ENCODE measurements at places on chromosomes 3 and 15.

GRCh38 chr3:143595456-143596077 lies 252.7 kb downstream of the SLC9A9 start:
- no peak for DNase-seq

GRCh38 chr15:29822100-29822683 lies at the start of gene TJP1:
TJP1 (minus strand) TSS chr15:29822468; CDS start chr15:29822028, 440 bp downstream.
- DNase-seq = peak; percentile 79

DNA sequence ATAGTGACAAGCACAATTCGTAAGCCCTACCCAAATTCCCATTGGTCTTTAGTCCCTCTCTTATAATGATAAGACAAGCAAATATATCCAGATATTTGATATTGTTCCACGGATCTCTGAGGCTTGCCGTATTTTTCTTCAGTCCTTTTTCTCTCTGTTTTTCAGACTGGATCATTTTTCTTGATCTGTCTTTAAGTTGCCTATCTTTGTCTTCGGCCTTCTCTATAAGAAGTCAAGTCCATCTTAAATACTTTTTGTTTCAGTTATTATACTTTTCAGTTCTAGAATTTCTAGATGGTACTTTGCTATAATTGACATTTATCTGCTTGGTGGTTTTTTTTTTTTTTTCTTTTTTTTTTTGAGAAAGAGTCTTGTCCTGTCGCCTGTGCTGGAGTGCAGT lies 13.7 kb upstream of the BLM start:
- DNase-seq = no peak

DNA sequence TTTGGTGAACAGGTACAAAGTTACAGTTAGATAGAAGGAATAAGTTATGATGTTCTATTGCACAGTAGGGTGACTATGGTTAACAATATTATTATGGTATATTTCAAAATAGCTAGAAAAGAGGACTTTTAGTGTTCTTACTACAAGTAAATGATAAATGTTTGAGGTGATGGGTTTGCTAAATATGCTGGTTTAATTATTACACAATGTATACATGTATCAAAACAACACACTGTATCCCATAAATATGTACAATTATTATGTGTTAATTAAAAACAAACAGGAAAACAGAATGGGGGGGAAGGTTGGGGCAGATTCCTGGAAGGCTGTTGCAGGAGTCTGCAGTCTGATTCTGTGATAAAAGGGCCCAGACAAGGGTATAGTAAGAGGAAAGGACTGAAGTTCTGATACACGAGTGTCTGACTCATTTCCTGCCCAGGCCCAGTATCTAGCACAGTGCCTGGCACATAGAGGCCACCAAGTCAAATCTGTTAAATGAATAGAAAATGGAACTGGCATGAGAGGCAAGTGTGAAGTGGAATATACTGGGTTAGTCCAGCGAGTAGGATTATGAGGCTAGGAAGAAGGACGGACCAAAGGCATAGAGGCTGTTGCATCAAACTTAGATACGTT lies 7.2 kb upstream of the ENTPD3 start:
- DNase-seq = no peak

- no peak for DNase-seq
Observed at GRCh38 chr3:142960322-142960850, 3.1 kb downstream of the PAQR9 start.

- DNase-seq = no peak
Observed at GRCh38 chr3:137224464-137224863, 266.7 kb downstream of the IL20RB start.

DNA sequence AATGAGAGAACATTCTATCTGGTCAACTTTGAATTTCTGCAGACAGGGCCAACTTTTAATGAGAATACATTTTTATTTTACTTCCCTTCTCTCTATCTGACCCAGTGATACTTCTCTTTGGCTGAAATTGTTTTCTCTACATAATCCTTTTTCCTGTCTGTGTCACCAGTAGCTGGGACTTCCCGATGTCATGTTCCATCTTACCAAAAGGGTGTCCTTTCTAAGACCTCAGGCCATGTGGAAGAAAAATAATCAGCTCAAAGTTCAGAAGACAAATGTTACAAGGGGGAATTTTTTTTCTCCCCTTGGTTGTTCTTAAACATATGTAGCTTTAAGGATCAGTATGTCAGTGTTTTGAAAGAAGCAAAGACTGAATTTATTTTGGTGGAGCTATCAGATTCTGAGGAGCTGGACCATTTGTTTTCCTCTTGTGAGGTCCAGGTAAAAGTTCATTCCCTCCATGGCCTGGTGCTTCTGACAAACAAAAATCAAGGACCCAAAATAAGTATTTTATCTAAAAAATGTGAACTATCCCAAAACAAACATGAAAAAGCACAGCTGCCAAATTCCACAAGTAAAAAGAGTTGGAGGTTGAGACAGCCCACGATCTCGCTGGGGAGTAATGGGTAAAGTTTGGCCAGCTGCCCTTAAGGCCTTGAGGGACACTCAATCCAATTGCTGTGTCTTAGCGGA lies 859.4 kb upstream of the NR2F2 start:
- peak; percentile 20 for DNase-seq

- no peak for DNase-seq
Observed at GRCh38 chr3:63936925-63937324, 24.7 kb upstream of the SCAANT1 start.

- no peak for DNase-seq
Observed at GRCh38 chr15:89230277-89230676, 8.9 kb upstream of the RLBP1 start.

GRCh38 chr3:14852058-14852594 lies 33.4 kb downstream of the FGD5 start:
- no peak for DNase-seq

GRCh38 chr3:52435246-52436101 lies 9.4 kb downstream of the SEMA3G start:
- no peak for DNase-seq

GRCh38 chr3:45171283-45171682 lies 25.1 kb upstream of the CDCP1 start:
- no peak for DNase-seq

DNA sequence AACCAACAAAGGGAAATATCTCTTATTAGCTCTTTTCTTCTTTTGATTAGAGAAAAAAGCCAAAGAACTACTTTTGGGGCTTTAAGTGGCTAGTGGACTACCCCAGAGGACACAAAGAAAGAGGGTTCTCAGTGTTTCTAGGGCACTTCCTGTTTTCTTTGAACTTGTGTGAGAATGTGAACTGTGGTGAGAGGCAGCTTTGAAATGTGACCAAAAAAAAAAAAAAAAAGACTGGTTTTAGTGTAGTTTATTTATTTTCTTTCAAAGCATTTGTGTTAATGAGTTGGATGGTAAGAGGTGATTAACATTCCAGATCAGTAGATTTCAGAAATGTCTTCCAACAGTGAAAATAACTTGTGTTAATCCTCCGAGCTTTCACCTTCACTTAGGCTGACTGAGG lies 32.4 kb downstream of the SELENOT start:
- DNase-seq = no peak

GRCh38 chr15:59094077-59094476 lies 10.9 kb upstream of the CCNB2 start:
- DNase-seq = no peak

GRCh38 chr3:104604326-104605010 lies 762.2 kb upstream of the ALCAM start:
- peak; percentile 12 for DNase-seq

DNA sequence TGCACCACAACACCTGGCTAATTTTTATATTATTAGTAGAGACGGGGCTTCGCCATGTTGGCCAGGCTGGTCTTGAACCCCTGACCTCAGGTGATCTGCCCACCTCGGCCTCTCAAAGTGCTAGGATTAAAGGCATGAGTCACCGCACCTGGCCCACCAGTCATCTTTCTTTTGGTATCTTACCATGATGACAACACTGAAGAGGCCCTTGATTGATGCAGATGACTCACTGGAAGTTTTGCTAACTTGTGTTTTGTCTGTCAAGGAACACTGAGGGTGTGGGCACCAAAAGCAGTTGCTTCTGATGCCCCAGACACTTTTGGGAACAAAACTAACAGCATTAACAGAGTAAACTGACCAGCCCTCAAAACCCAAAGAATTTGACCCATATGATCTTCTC lies 88.3 kb downstream of the MYO5A start:
- peak; percentile 67 for DNase-seq

- DNase-seq = no peak
Observed at GRCh38 chr3:67305922-67306321, 307.8 kb downstream of the KBTBD8 start.

- no peak for DNase-seq
Observed at GRCh38 chr3:133197619-133198018, 159.4 kb downstream of the TMEM108 start.

DNA sequence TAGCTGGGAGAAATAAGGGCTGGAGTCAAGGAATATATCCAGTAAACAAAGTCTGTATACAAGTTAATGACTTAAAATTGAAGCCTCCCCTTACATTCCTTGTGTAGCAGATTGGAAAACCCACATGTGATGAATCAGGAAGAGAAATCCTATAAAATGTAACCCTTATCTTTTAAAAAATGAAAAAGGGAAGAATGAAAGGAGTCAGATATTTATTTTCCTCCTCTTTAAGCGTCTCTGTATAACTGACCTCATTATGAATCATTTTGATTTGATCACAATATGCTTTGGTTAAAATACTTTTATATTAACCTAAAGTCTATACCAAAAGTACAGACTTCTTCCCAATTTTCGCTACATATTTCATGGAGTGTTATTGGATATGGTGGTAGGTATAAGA lies 316.3 kb upstream of the STAC start:
- no peak for DNase-seq

GRCh38 chr3:181855825-181856224 lies 144.1 kb downstream of the SOX2 start:
- DNase-seq = no peak

DNA sequence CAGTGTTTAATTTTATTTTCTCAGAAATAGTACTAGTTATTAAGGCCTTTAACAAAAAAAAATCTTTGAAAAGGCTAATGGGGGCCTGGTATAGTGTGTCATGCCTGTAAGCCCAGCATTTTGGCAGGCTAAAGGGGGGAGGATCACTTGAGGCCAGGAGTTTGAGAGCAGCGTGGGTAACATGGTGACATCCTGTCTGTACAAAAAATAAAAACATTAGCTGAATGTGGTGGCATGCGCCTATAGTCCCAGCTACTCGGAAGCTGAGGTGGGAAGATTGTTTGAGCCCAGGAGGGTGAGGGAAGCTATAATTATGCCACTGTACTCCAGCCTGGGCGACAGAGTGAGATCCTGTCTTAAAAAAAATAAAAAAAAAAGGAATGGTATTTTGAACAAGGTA lies 61.9 kb downstream of the TRAK1 start:
- no peak for DNase-seq

GRCh38 chr3:45640724-45641361 lies 46.3 kb downstream of the LIMD1 start:
- DNase-seq = no peak

GRCh38 chr15:69628256-69629093 lies 175.9 kb downstream of the RPLP1 start:
- no peak for DNase-seq

GRCh38 chr3:195147649-195148080 lies 123.3 kb downstream of the XXYLT1 start:
- DNase-seq = no peak

DNA sequence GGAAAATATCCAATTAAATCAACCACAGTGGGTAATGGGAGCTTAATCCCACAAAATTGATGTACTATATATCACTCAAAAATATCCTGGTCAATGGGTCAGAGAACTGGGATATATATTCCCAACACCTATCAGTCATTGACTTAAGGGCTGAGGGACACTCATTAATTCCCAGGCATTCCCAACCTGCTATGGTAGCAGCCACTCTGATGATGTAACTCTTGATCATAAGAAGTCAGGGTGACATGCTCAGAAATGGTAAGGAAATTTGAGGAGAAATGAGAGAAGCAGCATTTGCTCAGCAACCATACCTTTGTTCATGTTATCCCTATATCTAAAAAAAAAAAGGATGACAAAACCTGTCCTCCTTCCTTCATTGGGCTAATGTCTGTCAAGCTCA lies 3.1 kb upstream of the PLOD2 start:
- DNase-seq = no peak

DNA sequence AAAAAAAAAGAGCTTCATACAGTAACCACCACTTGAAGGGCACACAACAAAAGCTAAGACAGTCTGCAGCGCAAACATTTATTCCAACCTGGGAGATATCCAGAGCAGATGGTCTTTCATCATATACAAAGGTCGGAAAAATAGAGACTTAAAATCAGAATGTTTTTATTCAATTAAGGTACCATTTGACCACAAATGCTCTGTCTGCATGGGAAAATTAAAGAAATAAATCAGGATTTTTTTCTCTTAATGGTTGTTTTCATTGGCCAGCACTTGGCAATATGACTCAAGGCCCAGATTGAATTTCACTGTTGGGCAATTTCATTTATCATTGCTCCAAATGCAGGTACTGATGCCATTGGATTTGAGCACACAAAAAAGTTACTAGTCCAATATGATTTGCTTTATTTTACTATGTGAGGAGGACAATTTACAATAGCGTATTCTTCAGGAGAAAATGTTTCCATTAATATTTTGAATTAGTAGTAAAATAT lies 145.9 kb upstream of the AGTR1 start:
- no peak for DNase-seq

DNA sequence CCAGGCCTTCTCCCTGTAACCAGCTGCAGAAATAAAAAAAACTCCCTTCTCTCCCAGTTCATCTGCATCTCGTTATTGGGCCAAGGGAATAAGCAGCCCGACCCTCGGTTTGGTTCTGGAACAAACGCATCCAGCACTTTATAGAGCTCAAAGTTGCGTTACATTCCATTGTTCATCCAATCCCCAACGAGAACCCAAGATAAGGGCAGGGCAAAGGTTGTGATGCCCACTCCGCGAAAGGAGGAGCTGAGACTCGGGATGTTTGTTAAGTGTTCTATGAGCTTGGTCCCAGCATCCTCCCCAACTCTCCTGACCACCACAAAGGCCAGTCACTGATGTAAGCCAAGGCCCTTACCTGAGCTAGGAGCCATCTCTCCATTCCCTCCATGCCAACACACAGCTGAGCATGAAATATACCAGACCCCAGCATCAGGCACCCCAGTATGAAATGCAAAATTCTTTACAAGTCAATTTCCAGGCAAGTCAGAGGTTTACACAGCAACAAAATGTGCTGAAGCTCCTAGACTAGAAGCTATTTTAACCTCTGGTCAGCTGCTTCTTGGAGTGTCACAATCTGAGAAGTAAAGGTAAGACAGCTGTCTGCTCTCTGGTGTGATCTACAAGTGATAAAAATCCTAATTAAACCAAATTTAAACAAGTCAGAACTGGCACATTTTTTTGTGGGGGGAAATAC lies 17.9 kb downstream of the CCDC12 start:
- no peak for DNase-seq

GRCh38 chr3:45574067-45574494 lies 20.5 kb upstream of the LIMD1 start:
- DNase-seq = no peak

GRCh38 chr15:57503051-57503702 lies 88.5 kb upstream of the MYZAP start:
- no peak for DNase-seq

GRCh38 chr15:33095641-33096040 lies 98.9 kb downstream of the FMN1 start:
- no peak for DNase-seq

GRCh38 chr3:64184621-64185020 lies 40.6 kb downstream of the PRICKLE2 start:
- peak; percentile 65 for DNase-seq
